Effector memory CD4-positive, alpha-beta T cell (primary cell): ENCODE measurements at places on chromosomes 5 and 9.

- DNase-seq: no peak
Observed at GRCh38 chr5:14292766-14293658, 149.9 kb downstream of the TRIO start.

DNA sequence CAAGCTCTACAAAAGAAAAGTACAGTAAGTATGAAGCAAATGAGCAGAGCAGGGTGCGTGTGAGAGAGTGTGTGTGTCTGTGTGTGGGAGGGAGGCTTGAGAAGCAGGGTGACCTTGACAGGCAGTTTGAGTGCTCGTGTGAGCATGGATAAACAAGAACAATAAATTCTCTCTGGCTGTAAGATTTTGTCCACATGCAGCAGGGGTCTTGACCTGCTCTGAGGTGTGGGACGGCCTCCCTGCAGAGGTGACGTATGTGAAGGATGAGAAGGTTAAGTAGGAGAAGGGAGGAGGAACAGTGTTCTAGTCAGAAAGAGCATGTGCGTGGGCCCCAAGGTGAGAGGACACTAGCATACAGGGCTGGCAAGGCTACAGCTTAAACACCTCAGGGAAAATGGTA is 49.0 kb downstream of the SPTLC1 start:
- no peak for DNase-seq

GRCh38 chr5:15021266-15022046 is 149.9 kb upstream of the ANKH start:
- DNase-seq: no peak

DNA sequence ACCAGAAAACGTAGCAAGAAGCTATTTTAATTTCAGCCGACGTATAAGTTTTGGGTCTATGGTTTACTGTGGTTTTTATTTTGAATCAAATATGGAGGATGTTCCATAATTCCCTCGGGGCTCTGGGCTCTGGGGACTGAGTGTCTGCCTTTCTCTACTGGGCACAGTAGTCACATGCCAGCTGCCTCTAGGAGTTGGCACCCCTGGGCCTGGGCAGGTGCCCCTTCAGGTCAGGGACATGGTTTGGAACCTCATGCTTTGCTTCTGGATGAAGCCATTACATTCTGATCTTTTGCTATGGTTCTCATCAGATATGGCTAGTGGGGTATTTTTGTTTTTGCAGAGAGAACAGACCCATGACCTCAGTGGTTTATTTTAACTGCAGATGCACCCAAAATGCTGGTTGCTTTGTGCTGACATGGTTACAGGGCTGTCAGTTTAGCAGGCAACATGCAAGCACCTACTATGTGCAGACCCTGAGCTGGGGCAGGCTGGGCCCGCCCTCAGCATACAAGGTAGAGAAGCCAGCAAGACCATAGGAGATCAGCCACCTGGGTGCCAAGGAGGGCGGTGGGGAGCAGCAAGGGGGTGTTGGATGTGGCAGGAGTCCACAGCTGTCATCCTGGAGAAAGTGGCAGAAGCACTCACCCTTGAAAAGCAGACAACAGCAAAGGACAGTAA is 54.5 kb upstream of the PSD2 start:
- no peak for DNase-seq

DNA sequence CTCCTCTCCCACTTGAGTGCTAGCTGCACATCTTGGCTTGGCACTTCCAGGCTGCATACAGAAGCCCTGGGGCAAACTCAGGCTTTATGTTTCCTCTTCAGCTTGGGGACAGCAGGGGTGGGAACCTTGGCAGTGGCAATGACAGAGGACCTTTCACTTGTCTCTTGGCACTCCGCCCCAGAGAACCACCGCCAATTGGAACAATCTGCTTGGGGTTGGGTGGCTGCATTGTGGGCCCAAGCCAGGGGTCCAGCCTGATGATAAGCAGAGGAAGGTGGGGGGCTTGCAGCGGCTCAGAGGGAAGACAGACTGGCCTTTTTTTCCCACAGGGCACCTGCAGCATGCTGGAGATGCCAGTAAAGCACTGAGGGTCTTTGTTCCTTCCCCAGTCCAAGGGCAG is 179.0 kb upstream of the NMUR2 start:
- DNase-seq: no peak

DNA sequence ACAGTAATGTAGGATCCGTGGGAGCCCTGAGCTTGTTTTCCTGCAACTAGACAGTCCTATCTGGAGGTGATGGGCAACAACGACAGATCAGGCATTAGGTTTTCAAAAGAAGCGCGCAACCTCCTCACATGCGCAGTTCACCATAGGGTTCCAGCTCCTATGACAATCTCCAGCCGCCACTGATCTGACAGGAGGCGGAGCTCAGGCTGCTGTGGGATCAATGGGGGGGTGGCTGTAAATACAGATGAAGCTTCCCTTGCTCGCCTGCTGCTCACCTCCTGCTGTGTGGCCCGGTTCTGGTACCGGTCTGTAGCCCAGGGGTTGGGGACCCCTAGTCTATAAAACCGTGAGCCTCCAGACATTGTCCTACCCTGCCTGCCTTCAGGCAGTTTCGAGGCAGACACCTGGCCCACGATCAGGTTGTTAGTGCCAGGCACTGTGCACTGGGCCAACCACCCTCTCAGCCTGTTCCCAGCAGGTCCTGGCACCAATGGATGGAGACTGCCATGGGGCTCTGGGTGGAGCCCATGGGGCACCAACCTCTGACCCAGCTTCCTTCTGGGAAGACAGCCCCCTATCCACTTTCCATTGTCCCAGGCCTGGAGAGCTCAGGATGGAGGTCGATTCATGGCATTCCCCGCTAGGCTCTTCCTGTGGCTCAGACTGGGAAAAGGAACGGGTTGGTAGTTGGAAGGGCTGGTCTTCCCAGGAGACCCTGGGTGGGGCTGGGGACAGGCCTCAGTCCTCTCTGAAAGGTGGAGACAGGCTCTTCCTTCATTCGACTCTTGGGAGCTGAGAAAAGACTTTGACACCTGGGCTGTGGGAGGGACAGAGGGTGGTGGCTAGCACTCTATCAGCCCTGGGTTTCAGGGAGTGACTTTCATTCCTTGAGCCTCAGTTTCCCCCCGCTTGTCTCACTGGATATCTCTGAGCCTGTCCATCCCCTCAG is 1.7 kb downstream of the ENDOG start:
- DNase-seq: no peak

- DNase-seq: no peak
Observed at GRCh38 chr5:16881251-16881650, 54.8 kb downstream of the MYO10 start.

GRCh38 chr9:92324889-92325268 is 271 bp downstream of the NOL8 start:
- DNase-seq: no peak

DNA sequence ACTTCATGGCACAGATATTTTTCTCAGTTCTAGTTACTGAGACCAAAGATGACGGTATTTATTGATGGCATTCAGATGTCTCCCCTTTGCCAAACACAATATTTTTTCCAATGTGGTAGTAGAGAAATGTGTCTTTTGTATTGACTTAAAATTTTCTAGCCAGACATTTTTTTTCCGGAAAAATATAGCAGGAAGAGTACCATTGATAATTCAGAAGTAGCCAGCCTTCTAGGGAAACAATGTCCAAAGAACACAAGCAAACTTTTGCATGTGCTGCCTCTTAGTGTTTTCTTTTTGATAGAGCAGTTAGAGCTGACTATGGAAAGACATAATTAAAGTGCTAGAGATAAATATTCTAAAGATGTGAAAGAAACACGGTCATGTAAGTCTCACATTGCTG is 231.4 kb downstream of the MARCHF11 start:
- no peak for DNase-seq

DNA sequence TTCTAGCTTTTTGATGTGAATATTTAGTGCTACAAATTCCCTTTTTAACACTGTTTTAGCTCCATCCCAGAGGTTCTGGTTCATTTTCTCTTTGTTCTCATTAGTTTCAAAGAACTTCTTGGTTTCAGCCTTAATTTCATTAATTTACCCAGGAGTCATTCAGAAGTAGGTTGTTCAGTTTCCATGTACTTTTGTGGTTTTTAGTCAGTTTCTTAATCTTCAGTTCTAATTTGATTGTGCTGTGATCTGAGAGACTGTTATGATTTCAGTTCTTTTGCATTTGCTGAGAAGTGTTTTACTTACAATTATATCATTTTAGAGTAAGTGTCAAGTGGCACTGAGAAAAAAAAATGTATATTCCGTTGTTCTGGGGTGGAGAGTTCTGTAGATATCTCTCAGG is 240.1 kb upstream of the RASA1 start:
- no peak for DNase-seq

GRCh38 chr9:107043886-107044285 is 180.9 kb downstream of the ZNF462 start:
- DNase-seq: no peak

- no peak for DNase-seq
Observed at GRCh38 chr5:115343855-115344254, 47.4 kb upstream of the CCDC112 start.

DNA sequence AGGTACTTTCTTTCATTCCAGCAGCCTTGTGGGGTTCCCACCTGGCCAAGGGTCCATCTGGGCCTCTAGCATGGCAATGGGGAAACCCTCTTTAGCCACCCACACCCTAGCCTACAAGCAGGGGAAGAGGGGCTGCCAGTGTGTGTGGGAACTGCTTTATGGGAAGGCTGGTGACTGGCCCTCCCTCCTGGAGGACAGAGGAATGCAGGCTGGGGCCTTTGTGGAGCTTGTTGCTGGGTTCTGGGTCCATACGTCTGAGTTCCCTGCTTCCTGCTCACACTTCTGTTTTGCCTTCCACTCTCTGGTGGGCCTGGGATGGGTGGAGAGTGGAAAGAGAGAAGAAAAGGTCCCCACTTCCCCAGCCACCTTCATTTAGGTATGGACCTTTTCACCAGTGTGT is 14.9 kb upstream of the PITX1 start:
- no peak for DNase-seq

- no peak for DNase-seq
Observed at GRCh38 chr5:19713740-19714139, 274.3 kb downstream of the CDH18 start.

GRCh38 chr5:89435347-89435746 is 552.4 kb upstream of the MEF2C start:
- DNase-seq: no peak

DNA sequence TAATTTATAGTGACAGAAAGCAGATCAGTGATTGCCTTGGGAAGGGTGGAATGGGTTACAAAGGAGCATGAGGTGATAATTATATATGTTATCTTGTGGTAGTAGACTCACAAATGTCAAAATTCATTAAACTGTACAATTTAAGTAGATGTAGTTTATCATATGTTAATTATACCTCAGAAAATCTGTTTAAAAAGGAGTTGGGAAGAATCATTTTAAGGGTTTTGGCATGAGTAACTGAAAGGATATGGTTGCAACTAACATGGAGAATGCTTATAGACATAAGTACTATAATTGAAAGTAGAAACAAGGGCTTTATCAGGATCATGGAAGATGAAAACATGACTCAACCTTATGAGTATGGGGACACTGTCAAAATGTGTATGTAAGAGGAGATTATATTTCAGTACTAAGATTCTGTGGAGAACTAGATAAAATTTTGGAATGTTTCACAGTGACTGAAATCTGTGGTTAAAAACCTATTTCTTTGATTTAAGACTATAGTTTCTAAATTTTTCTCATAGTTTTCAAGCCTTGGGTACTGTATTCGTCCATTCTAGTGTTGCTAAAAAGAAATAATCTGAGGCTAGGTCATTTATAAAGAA is 73.3 kb downstream of the FCHO2 start:
- DNase-seq: no peak

- DNase-seq: no peak
Observed at GRCh38 chr5:64977779-64978178, 209.0 kb downstream of the CWC27 start.

GRCh38 chr9:81627481-81627880 is 61.9 kb downstream of the TLE1 start:
- no peak for DNase-seq

DNA sequence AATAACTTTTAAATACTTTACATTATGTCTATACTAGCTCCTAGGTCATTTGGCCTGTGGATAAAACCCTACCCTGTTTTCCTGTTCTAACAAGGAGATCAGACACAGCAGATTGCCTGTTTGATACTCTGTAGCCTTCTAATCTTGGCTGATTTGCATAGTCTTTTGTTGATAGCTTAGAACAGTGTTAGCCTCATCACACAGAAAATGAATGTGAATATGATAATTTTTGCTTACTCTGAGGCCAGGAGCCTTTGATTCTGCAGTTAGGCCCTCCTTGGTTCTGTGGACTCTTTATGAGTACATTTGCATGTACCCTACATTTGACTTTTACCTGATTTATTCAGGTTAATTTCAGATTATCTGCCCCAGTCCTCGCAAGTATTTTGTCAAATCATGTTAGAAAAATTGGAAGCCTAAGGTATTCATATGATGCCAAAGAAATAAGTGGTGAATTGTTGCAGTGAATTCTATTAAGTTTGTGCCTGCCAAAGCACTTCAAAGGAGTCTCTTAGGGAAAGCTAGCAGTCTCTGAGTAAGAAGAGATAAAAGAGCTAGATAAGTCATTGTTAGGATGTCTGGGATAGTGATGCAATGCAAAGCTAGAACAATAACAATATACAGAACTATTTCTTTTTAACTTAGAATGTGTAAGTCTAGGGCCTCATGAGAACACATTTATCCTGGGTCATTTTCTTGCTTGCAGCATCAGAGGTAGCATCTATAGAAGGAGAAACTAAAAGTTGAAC is 56.4 kb downstream of the SCAMP1 start:
- DNase-seq: no peak

DNA sequence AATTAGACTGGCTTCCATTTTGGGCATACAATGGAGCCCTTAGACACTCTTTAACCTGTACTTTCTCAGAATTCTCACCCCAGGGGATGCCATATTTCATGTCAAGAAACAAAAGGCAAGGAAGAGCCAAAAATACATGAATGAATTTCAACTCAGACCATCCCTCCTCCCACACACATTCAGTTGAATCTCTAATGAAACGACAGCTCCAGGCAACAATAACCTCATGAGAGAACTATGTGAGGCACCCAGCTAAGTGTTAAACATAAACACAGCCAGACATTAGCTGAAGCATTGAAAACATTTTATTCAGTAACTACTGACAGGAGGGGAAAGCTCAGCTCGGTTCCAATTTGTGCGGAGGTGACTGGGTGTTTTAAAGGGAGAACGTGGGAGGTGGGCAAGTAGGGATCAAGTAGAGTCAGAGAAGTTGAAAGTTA is 1359.1 kb upstream of the CDH9 start:
- DNase-seq: no peak

DNA sequence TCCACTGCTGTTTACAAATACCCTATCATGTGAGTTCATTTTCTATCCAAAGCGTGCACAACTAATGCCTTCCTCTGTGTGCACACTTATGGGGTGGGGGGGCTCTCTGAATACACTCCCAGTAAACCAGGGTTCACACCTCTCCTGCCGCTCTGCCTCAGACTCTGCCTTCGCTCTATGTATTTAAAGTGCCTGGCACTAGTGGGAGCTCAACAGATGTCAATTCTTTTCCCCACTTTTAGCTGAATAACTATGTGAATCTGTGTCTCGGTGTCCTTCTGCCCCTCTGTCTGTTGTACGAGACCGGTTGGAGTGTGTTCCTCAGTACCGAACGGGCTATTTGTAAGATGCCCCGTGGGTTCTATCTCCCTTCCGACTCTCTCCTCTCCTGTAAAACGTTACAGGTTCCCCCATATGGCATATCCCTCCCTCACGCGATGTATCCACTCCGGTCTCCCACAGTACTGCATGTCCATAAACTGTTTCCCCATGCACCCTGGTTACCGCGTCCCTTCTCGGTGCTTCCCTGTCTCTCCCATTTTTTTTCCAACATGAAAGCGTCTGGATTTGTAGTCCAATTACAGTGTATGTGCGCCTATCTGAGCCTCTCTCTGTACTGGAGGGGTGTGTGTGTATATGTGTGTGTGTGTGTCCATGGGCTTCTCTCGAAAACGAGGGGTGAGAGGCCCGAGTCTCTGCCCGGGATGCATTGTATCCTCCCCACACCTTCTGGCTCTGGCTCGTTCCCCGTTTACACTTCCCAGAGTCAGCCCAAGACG is 1.6 kb downstream of the ELL2 start:
- no peak for DNase-seq
